ENCODE measurements at places on chromosomes 7 and 10.

GRCh38 chr7:128344431-128344774 lies 695 bp upstream of the RBM28 start:
- DNase-seq: no peak

DNA sequence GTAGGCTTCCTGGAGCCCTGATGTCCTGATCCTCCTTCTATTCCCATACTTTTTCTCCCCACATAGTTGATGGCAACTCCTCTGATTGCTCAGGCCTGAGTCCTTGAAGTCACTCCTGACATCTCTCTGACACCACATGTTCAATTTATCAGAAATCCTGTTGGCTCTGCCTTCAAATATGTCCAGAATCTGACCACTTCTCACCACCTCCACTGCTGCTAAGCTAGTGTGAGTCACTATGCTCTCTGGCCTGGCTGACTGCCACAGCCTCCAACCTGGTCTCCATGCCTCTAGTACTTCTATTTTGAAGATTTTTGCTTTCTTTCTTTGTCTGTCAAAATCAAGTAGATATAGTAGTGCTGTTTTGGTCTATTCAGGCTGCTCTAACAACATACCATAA lies 53.0 kb downstream of the TMEM229A start:
- DNase-seq: no peak

DNA sequence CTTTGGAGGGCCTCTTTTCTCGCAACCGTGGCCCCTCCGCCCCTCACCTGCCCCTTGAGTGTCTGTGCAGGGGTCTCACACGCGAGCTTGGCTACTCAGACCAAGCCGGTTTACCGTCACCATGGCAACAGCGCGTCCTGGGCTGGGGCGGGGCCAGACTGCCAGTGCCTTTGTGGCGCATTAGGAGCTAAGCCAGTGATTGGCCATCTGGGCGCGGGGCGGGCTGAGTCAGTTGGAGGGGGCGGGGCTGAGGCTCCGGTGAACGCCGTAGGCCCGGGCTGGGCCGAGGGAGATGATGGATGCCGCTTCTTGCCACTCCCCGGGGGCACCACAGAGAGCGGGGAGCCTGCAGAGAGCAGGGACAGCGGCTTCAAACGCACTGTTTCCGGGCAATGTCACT lies 48.7 kb upstream of the FXYD4 start:
- peak; percentile 82 for DNase-seq

DNA sequence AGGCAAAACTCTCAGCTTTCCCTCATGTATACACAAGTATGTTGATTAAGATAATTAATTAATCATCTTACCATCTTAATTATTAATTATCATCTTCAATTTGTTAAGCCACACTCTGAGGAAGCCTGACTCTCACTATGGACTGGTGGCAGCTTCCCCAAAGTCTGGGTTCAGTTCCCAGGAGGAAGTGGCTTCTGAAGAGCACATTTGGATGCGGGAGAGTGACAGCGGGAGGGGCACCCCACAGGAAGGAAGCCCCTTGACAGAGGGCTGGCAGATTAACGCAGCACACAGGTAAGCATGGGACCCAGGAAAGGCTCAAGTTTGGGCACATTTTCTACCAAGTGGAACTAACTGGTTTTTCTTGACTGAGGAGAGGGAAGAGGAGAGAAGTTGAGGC lies 13.4 kb upstream of the SLIT1 start:
- DNase-seq: no peak
